NCI-H187 (cell line): ENCODE measurements at places on chromosomes 11 and 22.

DNA sequence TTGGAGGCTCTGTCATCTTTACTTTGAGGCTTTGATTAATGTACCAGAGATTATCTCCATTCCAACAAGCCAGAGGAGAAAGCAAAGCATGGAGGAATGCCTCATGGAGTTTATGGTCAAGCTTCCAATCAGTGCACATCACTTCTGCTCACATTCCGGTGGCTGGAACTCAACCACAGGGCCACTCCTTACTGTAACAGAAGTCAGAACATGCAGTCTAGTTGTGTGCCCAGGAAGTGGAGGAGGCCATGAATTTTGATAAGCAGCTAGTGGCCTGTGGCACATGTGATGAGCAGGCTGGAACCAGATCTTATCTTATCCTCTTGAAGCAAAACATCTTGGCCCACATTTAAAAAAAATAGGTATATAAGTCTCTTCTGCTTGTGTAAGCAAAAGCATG is 258.9 kb upstream of the ARHGAP20 start:
- no peak for DNase-seq

DNA sequence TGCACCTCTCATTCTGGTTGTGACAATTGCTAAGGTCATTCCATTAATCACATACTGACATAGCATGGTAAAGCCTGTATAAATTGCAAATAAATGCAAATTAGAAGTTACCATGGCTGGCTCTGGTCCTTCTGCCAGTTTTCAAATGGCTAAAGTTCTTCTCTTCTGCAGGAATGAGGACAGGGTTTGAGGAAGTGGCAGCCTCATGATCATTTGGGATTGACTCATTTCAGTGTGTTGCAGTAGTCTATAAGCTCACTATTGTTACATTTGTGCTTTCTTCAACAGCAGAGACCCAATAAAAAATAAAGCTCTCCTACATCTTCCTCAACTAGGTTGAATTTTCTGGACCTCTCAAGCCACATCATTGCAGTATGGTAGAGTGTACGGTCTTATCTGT is 60.3 kb downstream of the NECTIN1 start:
- no peak for DNase-seq

GRCh38 chr22:19035474-19036228 is 86.6 kb downstream of the DGCR2 start:
- DNase-seq: no peak

- no peak for DNase-seq
Observed at GRCh38 chr11:69530278-69531070, 49.0 kb downstream of the LINC01488 start.

DNA sequence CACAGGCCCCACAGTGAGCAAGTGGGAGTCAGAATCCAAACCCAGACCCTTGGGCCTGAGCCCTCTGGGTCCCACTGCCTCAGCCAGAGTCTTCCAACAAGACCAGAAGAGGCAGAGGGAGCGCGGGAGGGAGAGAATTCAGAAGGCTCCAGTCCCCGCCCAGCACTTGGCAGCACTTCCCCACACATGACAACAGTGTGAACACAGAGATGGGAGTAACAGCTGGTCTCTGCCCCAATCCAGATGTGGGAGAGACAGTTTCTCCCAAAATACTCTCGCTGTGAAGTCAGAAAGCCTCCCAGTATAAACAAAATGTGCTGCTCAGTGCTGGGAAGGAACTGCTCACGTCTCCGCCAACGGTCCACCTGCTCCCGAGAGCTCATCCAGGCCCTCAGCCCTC is 219.9 kb downstream of the MN1 start:
- no peak for DNase-seq

DNA sequence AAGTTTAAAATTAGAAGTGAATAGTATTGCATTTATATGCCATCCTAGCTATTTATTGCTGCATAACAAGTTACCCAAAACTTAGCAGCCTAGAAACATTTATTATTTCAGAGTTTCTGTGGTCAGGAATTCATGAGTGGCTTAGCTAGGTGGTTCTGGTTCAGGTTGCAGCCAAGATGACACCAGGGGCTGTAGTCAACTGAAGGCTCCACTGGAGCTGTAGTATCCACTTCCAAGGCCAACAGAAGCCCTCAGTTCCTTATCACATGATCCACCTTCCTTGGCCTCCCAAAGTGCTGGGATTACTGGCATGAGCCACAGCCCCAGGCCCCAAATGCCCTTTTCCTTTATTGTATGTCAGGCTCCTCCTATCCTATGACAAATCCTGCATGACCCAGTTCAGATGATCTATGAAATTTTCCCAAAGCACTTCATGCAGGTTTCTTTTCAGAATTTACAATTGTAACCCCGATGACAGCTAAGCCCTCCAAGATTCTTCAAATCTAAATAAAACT is 6.1 kb upstream of the ALG8 start:
- DNase-seq: no peak

GRCh38 chr11:118003456-118003855 is 17.3 kb downstream of the IL10RA start:
- DNase-seq: no peak

GRCh38 chr11:84056653-84057376 is 770.6 kb upstream of the CCDC90B start:
- no peak for DNase-seq

GRCh38 chr11:119845756-119846155 is 116.8 kb upstream of the NECTIN1 start:
- DNase-seq: no peak

DNA sequence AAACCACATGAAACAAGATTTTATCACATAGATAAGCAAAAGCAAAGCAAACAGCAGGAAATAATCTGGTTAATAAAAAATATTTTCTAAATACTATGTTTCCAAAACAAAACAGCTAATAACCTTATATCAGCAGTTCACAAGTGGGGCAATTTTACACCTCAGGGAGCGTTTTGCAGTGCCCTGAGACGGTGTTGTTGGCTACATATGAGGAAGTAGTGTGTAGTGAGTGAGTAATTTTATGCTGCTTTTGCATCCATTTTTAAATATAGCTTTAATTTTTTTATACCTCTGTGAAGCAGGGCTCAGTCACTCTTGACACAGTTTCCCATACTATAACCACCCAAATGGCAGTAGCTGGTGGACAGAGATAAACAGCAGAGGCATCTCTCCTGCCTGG is 438.5 kb upstream of the B3GAT1 start:
- no peak for DNase-seq

GRCh38 chr11:87528752-87529151 is 491.0 kb downstream of the TMEM135 start:
- DNase-seq: no peak

DNA sequence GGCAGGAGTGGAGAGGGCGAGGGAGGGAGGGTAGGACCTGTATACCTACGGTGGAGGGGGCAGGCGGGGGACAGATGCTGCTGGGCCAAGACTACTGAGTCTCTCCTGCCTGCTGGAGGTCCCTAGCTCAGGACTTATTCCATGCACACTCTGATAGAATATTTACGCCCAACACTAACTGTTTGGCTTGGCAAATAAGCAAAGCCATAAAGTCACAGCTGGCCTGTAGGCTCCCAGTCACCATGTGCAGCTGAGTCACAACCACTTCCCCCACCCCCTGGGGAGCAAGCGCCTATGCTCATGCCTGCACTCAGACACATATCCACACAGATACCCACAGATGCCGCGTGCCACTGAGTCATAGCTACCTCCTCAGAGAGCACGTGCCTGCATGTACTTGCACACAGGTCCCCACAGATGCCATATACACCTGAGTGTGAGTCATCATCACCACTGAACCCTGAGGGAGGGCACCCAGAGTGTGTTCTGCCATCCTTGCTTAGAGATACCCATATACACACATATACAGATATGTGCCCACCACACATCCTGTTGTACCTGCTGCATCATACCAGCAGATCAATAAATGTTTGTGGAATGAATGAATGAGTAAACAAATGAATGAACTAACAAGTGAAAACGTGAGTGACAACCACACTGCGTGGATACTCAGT is 95.8 kb downstream of the SWAP70 start:
- DNase-seq: no peak

DNA sequence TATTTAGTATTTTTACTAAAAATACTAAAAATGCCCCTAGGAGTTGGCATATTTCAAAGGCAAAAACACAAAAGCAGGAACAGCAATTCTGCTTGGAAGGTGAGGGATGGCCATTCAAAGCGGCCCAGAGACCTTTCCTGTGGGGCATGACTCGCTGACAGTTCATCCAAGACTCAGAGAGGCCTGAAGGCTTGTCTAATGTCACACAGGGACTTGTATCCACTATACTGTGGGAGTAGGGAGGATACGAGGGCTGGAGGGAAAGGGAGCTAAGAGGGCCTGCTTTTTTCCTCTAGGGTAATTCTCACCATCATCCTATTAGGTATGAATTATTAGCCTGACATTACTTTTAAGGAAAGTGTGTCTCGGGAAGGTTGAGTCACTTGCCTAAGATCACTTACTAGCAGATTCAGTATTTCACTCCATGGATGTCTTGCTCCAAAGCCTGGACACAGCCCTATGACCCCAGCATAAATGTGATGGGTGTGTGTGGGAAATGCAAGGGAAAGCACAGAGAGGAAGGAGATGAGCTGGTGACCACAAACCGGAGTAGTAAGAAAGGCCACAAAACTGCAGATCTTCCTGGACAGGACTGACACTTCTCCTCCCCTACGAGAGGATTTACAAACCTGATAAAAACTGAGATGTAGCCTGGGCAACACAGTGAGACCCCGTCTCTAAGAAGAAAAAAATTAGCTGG is 16.7 kb upstream of the UCP3 start:
- DNase-seq: no peak

DNA sequence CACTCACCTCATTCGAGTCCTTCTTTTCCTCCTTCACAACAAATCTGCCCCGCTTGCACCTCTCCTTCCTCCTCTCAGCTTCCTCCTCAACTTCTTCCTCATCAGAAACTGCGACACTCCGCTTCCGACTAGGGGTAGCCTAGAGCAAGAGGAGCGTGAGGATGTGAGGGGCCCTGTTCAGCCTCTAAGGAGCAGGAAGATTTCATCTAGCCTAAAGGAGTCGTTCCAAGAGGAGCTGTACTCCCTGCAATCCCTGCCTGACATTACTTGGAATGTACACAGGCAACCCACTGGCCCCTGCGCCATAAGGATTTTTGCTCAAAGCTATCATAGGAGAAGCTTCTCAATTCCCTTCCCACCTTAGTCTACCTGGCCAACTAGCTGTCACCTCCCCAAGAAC is 34.5 kb downstream of the MORC2 start:
- DNase-seq: no peak

DNA sequence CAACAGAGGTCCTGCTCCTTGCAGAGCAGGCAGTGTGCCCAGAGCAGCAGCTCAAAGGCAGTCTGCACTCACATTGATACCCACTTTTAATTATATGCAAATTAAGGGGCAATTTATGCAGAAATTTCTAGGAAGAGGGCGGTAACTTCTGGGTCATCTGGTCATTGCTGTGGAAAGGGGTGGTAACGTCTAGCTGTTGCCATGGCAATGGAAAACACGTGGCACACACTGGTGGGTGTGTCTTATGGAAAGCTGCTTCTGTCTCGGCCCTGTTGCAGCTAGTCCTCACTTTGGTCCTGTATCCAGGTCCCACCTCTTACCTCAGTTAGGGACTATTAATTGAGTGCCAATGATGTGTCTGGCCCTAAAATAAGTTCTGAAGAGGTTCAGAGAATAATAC is 36.8 kb downstream of the BARX2 start:
- DNase-seq: no peak

DNA sequence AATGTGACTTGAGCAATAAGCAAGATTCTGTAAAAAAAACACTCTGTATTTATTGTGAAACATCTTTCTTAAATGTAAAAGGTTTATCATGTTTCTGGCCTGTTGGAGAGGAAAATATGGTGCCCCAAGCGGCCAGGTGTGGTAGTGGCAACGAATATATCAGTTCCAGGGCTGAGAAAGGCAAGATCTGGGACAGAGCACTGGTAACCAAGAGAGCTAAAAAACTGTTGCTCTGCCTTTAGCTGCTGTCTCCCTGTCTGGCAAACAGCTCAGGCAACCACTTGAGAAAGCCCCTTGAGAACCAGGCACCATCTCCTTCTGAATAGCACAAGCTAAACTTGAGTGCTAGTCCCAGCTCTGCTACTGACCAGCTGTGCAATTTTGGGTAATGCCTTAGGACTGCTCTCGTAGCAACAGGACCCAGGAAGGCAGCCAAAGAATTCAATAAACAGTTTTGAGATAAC is 129.9 kb downstream of the KCNC1 start:
- no peak for DNase-seq

GRCh38 chr22:44665115-44665514 is 36.9 kb upstream of the PRR5 start:
- no peak for DNase-seq

DNA sequence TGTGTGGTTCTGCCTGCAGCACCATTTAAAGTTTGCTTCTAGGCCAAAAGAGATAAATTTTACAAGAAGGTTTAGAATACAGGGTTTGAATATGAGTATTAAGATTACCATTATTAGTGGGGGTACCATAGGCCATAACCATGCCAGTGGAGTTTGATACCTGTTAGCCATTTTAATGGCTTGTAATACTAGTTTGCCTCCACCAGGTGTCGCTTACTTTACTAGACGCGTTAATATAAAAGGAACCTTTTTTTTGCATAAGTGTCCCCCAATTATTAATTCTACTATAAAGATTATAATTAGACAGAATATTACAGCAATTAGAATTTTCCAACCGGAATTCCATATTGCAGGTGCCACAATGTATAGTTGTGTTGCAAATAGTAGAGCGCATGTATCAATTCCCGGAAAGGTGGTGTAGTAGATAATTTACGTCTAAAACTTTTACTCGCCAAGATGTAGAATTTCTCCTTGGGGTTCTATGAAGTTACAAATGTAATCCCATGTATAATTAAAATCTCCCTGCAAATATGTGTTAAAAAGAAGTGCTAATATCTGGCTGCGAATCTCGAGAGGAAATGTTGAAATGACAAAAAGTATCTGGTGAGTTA is 16.1 kb downstream of the MS4A6E start:
- no peak for DNase-seq

DNA sequence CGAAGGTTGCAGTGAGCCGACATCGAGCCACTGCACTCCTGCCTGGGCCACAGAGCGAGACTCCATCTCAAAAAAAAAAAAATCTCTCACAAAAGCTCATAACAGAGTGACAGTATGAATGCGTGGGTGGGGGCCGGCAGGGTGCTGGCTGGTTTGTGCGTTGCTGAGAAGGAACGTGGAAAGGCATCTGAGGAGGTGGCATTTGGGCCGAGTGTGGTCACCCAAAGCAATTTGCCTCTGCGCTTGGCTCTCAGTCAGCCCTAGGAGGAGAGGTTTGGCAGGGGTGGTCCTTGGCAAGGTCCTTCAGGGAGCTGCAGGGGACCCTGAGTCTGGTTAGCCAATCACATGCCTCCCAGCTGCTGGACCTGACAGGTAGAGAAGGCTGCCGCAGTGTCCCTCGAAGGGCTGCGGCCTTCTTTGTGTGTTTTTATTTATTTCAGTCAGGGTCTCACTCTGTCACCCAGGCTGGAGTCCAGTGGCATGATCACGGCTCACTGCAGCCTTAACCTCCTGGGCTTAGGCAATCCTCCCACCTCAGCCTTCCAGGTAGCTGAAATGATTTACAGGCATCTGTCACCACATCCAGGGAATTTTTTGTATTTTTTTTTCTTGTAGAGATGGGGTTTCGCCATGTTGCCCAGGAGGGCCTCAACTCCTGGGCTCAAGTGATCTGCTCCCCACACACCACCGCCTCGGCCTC is 23.5 kb upstream of the OSBPL5 start:
- DNase-seq: no peak
